COLO829 (cell line): ENCODE measurements at places on chromosomes 6 and 20.

GRCh38 chr6:15621203-15622044, 41.4 kb downstream of the DTNBP1 start:
- DNase-seq: no peak

DNA sequence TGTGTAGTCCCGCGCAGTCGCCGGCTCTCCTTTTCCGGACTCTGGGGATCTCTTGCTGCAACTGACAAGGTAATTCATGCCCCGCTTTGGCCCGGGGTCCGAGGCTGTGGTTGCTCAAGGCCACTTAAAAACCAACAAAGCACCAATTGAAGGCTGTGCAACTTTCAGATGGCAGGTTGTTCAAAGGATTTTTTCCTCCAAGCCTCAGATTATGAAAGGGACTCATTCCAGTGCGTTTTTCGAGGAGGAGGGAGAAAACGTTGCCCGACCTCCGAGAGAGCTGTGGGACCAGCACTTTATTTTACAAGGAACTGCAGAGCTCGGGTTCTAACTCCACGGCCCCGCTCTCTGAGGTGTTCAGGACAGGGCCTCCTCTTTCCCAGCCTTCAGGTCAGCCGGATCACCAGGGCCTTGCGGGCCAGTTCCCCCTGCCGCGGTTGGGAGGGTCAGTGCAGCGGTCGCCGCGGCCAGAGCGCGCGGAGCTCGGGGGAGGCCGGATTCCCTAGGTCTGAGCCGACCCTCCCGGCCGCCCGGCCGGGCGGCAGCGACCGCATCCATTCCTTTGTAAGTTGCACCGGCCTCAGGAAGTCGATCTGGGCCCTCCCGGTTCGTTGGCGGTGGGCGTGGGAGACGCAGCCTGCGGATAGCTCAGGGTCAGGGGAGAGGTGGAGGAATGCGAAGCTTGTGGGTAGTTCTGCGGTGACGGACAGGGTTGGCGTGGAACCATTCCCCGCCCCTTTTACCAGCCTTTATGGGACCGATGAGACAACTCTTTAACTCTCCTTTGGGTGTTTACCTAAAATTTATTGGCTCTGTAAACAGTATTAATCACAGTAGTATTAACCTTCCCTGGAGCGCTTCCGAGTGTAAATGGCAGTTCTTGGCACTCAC, 1.6 kb downstream of the UTRN start:
- no peak for DNase-seq

GRCh38 chr20:57938158-57939108, 228.6 kb upstream of the PMEPA1 start:
- no peak for DNase-seq

DNA sequence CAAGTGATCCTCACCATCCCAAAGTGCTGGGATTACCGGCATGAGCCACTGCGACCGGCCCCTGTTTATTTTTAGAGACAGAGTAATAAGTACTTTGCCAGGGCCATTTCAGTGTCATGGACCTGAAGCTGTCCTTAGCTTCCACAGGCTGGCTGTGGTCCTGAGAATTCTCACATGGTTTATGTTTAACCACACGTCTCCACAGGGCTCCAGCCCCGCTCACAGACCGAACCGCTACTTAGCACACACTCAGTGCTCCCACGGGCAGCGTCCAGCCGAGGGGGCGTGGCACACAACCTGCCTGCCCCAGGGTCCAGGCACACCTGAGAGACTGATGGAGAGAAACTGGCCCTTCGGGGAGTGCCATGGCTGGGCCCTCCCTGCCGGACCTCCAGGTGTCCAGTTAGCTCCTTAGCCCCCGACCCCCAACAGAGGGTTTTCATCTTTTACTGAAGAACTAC, 11.7 kb downstream of the ACSS1 start:
- no peak for DNase-seq

- DNase-seq: peak; percentile 62
Observed at GRCh38 chr6:101114703-101115102, 233.6 kb upstream of the ASCC3 start.

- DNase-seq: no peak
Observed at GRCh38 chr20:44054118-44054517, 132.9 kb downstream of the JPH2 start.

DNA sequence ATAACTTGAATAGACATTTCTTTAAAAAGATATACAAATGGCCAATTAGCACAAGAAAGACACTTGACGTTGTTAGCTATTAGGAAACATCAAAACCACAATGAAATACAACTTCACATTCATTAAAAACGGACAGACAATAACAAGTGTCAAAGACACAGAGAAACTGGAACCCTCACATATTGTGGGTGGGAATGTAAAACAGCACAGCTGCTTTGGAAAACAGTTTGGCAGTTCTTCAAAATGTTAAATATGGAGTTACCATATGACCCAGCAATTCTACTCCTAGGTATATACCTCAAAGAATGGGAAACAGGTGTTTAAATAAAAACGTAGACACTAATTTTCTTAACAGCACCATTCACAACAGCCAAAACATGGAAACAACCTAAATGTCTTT, 100.5 kb upstream of the SLC22A23 start:
- DNase-seq: no peak

DNA sequence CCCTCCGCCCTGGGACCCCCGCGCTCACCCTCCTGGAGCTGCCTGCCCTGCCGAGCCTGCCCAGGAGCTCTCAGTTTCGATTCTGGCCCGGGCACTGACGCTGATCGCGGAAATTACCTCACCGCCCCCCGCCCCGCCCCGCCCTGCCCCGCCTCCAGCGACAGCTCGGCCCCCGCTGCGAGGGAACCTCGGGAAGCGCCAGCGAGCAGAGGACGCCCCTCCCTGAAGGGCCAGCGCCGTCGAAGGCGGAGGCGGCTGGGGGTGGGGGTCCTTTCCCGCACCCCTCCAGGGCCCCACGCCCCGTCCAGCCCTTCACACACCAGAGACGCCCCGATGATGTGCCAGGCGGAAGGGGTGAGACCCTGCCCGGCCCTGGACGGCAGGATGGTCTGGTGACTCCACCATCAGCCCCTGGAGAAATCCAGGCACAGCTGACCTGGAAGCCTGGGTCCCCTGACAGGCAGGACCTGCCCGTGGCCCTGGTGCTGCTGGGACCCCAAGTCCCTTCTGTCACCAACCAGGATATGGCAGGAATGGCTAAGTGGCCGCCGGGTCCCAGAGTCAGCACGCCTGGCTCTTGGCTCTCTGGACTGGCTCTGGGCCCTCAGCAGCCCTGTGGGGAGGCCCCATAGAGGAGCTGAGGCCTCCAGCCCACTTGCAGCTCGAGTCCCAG, at the start of gene HELZ2:
TSS of gene HELZ2 (minus strand) at position 84 of the 673 bp plus-strand sequence. CDS start 1,854 bp downstream, outside the sequence.
- DNase-seq: peak; percentile 39

DNA sequence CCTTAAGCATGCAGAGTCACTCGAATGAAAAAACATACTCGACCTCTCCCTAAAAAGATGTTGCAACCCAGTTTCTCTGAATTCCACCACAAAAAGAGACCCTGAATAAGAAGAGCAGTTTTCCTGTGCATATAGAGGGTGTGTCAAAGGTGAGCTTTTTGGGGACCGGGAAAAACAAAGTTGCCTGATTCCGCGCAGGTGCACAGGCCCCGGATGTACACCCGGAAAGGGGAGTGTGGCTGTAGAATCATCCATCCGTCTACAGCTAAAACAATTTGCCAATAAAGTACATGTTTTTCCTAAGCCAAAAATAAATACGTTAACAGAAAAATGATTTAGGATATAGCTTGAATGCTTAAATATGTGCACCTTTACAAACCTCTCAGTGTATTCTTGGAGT, 41.2 kb upstream of the IRF4 start:
- no peak for DNase-seq

DNA sequence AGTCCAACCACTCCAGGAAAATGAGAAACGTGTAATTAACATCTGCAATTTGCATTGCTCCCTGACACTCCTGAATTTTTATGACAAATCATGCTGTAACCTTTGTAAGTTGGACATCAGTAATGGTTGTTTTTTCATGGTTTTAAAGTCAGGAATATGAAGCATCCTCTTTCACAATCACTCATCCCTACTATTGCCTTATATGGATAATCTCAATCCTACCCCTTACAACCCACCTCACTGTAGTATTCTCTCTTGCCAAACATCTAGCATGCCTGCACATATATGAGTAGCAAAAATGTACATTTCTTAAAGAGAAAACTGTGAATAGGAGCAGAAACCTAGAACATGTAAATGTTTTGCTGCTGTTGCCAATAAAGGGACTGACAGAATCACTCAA, 729.5 kb downstream of the KIF16B start:
- no peak for DNase-seq

DNA sequence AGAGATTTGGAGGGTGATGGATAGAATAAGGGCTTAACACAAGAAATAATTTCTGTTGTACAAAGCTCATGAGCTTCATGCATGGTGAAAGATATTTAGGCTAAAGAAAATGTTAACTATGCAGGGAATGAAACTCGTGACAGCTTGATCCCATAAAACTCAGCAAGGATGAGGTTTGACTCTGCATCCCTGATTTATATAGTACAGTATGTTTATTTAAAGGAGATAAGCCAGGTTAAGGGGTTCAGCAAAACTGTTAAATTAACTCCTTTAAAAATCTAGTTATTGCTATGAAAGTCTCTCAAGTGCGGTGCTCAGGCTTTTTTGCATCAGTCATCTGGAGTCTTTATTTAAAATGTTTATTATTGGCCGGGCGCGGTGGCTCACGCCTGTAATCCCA, 326.4 kb downstream of the LAMA2 start:
- DNase-seq: no peak

DNA sequence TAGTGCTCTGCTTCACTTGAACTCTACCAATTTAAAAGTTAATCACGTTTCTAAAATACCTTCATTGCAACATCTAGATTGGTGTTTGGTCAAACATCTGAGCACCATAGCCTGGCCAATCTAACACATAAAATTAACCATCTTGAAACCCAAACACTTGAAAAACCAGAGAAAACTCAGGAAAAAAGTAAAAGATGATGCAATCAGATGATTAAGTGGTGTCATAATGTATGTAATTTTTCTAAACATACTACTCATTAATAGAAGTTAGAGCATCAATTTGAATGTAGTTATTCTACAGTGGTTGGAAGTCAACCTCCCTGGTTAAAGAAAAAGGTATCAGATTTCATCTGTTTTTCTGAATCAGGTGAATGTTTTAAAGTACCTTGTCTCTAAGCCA, 228.6 kb upstream of the ID4 start:
- DNase-seq: no peak

DNA sequence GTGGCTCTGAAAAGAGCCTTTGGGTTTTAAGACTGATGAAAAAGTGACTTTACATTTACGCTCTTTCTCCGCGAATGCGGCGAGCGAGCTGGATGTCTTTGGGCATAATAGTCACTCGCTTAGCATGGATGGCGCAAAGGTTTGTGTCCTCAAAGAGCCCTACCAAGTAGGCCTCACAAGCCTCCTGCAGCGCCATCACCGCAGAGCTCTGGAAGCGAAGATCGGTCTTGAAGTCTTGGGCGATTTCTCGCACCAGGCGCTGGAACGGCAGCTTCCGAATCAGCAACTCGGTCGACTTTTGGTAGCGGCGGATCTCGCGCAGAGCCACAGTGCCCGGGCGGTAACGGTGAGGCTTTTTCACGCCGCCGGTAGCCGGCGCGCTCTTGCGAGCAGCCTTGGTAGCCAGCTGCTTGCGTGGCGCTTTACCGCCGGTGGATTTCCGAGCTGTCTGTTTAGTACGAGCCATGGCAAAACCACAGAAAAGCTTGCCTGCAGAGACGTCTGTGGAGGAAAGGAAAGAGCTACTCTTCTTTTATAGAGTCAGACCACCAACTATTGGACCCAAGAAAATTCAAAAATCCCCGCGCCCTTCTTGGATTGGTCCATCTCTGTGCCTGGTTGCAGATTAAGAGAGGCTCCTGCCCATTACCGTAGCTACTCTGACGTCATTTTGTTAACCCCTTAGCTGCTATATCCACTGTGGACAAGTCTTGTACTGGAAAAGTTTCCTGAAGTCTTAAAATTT, 55.5 kb upstream of the HFE start:
- peak; percentile 98 for DNase-seq

DNA sequence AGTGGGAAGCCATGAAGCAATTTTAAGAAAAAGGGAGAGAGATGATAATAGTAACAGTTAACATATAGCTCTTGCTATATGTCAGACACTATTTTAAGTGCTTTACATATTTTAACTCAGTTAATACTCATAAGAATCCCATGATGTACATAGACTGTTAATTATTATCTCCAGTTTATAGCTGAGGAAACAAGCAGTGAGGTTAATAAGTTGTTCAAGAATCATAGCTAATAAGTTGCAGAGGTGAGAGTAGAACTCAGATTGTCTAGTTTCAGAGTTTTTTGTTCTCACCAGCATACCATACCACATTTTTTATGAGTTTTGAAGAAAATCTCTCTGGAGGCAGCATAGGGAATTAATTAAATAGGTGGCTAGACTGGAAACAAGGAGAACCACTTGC, 144.6 kb upstream of the MMS22L start:
- no peak for DNase-seq

- no peak for DNase-seq
Observed at GRCh38 chr6:107129370-107129925, 14.1 kb upstream of the BEND3 start.

DNA sequence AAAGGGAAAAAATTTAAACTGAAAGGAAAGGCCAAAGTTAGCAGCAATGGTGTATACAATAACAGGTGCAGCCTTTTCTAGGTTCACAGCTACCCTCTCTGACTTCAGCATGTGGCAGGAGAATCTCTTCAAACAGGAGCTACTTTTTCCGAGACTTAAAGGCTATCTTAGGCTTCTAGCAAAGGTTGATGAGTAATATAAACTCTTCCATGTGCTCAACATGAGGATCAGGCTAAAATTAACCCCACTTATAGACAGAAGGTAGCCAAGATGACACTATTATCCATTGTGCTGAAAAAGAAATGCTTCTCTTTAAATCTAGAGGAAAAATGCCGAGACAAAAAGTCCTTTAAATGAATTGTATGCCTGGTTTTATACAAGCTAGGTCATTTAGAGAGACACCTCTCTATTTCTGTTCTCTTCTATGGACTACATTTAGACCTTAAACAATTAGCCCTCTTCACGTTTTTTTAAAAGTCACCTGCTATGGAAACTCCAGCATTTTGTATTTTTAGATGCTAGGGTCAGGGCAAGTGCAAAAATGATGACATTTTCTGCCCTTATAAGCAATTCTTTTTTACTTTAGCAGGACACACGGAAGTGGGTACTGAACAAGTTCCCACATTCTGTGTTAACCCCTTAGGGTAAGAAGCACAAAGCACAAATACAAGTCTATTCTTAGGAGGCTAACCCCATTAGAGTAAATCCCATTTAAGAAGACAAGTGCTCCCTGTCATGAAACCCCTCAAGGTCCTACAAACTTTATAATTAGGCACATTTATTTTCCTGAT, 216.8 kb upstream of the CITED2 start:
- peak; percentile 20 for DNase-seq

DNA sequence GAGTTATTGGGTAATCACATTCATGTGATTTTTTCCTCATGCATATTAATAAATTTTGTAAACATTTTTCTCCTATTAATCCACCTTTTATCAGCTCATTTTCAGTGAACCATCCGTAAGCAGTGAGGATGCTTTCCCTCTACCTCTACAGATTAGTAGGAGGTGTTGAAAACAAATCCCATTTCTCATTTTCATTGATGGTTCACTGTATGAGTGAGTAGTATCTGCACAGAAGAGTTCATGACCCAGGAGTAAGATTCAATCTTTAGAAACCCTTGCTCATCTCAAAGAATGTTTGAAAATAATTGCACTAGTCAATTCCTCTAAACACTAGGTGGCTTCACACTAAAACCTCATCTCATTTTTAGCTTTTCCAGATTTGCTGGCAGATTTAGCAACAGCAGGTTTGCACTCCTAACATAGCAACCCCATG, 440.0 kb downstream of the HAO1 start:
- no peak for DNase-seq

- DNase-seq: no peak
Observed at GRCh38 chr20:32165836-32166545, 41.6 kb downstream of the PLAGL2 start.
